ENCODE measurements at places on chromosomes 12 and 14.

GRCh38 chr12:65952737-65953209 is 128.5 kb downstream of the HMGA2 start:
- DNase-seq: no peak

GRCh38 chr12:124995200-124995961 is 1.9 kb downstream of the BRI3BP start:
- peak; percentile 83 for DNase-seq

DNA sequence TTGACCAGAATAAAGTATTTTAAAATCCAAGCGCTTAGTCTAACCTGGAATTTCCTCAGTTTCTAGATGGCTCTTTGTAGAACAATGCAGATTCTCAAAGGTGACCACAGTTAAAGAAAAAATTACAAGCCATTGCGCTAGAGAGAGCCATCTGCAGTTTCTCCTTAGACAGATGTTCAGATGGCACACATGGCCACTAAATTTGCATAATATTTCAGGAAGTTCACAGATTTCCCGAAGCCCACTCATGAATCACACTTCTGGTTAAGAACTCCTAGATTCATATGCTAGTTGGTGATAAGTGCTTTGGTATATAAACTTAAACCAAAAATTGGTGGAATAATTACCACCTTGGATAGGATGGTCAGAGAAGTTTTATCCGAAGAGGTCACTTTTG is 749 bp downstream of the AKAP3 start:
- DNase-seq: peak; percentile 75

- no peak for DNase-seq
These were observed 70.1 kb downstream of the ATF7IP start for GRCh38 chr12:14435627-14436026.

GRCh38 chr14:102945346-102946130 is 23.1 kb downstream of the AMN start:
- no peak for DNase-seq

- no peak for DNase-seq
These were observed 20.5 kb downstream of the VCPKMT start for GRCh38 chr14:50095895-50096294.

GRCh38 chr14:90999299-90999698 is 61.1 kb downstream of the RPS6KA5 start:
- DNase-seq: no peak

- no peak for DNase-seq
These were observed 7.7 kb upstream of the TCTN1 start for GRCh38 chr12:110606253-110606611.

DNA sequence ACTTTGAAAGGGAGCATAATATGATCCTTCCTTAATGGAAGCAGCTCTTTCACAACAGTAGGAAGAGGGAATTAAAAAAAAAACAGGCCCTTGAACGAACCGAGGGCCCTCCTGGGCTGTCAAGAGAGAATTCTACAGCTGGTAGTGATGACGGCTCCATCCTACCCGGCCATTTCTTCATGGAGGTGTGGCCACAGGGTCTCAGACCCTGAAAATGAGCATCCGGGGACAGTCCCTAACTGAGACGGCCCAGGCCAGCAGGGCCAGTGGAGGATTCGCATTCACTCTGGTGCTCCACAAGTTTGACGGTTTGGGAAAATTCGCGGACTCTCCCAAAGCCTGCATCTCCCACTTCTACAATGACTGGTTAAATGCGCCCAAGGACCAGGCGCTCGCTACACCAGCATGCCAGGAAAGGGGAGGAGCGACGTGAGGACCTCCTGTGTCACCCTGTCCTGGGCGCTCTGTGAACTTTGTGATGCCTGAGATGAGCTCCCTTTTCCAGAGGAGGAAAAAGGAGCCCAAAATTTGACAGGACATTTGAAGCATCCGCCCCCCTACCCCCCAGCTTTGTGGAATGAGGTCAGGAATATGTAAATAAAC is 66.8 kb downstream of the BCL11B start:
- DNase-seq: no peak

DNA sequence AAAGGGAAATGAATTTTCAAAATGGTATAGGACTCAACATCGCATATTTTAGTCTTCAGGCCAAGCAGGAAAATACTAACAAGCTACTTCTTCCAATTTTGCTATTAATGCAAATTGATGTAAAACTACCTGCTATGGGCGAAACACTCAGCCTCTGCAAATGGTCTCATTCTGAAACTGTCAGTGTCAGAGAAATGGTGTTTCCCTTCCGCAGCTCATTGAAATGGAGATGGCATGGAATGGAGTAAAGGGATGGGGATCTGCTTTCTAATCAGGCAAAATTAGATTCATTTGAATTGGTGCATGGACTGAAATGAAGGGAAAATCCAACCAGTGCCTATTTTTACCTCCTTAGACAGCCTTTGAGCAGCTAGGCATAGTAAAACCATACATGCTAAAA is 80.4 kb upstream of the EEA1 start:
- DNase-seq: no peak

- no peak for DNase-seq
These were observed 10.9 kb upstream of the TFCP2 start for GRCh38 chr12:51183816-51184215.

- DNase-seq: no peak
These were observed 173.8 kb downstream of the NAV3 start for GRCh38 chr12:78004249-78005093.

GRCh38 chr12:132142679-132143335 is 1.3 kb downstream of the DDX51 start:
- no peak for DNase-seq

- DNase-seq: no peak
These were observed 7.5 kb downstream of the UBR7 start for GRCh38 chr14:93214598-93214997.

- no peak for DNase-seq
These were observed 184.3 kb downstream of the CCDC91 start for GRCh38 chr12:28374556-28374955.

DNA sequence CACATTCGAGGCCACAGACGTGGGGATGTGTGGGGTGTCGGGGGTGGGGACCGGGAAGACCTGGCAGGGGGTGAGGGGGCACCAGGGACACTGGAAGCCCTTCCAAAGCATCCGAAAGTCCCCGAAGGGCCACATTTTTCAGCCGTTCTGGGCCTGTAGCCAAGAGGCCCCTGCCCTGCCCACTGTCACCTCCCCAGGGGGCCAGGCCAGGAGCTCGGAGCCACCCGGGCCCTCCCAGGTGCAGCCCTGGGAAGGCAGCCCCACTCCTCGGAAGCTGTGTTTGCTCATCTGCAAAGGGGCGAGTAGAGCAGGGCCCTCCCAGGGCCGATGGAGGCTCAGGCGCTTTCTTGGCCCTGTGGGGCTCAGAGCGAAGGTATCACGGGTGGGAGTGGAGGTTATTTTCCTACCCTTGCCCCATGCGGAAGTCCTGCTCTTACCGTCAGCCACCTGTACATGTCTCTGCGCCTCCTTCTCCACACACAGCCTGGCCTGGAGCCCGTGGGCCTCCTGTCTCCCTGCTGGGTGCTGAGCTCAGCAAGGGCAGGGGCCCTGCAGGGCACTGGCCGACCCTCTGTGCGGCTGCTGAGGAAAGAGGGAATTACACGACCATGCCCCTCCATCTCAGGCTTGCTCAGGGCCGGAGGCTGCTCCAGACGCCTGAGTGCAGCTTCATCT is 27.2 kb downstream of the NOC4L start:
- no peak for DNase-seq

DNA sequence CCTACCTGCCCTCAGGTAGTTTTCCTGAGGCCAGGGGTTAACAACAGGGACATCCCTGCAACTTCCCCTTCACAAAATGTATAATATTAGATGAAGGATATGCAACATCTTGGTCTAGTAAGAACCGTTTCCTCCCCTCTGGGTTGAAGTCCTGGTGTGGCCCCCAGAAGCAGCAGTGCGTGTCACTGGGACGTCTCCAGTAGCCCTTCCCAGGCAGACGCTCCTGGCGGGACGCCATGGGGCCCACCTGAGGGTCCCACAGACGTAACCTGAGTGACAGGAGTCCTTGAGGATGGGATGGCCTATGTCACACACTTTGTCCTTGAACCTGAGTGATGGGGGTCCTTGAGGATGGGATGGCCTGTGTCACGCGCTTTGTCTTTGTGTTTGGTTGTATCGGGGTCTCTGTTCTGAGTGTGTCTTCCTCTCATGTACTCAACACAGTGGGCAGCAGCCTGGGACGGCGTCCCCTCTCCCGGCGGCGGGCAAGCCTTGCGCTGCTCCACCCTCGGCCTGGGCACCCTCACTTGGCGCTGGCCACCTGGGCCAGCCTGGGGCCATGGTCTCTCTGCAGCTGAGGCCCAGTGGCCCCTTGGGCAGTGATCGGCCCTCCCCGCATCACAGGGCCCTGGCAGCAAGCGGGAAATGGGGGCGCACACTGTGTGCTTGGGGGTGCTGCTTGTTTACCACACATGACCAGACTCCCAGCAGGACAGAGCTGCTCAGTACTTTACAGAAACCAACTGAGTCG is 14.3 kb upstream of the AMN start:
- DNase-seq: no peak

DNA sequence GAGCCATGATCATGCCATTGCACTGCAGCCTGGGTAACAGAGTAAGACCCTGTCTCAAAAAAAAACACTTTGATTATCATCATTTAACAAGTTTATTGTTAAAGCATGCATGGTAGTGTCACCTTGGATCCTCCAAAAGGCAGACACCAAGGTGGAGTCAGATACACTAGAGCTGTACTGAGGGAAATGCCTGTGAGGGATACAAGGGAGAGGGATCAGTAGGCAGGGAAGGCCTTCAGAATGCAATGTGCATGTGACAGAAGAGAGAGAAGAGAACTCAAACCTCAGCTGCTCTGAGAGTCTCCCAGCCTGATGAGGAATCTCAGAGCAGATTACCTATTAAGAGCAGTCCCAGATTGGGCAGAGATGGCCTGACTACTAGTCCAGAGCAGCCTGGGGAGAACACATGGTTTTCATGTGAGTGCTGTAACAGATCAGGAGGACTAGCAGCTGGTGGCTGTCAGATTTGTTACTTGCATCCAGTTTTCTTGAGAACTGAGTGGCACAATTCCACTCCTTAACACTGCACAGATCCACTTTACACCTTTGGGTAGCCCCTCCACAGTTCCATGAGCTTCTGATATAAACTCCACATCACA is 38.0 kb upstream of the A2ML1 start:
- DNase-seq: no peak

DNA sequence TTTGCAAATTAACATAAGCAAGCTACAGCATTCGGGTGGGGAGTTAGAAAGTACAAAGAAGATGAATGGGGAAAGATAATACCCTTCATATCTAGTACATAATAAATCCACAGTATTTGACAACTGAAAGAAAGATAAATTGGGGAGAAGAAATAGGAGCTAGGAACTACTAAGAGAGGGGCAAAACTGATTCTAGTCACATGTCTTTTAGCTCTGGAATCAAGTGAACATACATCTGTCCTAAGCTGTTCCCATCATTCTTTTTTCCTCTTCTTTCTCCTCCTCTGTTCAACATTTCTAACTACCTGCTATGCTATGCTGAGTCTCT is 15.3 kb upstream of the APOF start:
- no peak for DNase-seq

GRCh38 chr12:113471619-113472171 is at the start of gene LHX5:
Gene LHX5, minus strand, starts transcription at chr12:113471871. Its CDS starts 373 bp downstream, at chr12:113471498.
- DNase-seq: no peak

DNA sequence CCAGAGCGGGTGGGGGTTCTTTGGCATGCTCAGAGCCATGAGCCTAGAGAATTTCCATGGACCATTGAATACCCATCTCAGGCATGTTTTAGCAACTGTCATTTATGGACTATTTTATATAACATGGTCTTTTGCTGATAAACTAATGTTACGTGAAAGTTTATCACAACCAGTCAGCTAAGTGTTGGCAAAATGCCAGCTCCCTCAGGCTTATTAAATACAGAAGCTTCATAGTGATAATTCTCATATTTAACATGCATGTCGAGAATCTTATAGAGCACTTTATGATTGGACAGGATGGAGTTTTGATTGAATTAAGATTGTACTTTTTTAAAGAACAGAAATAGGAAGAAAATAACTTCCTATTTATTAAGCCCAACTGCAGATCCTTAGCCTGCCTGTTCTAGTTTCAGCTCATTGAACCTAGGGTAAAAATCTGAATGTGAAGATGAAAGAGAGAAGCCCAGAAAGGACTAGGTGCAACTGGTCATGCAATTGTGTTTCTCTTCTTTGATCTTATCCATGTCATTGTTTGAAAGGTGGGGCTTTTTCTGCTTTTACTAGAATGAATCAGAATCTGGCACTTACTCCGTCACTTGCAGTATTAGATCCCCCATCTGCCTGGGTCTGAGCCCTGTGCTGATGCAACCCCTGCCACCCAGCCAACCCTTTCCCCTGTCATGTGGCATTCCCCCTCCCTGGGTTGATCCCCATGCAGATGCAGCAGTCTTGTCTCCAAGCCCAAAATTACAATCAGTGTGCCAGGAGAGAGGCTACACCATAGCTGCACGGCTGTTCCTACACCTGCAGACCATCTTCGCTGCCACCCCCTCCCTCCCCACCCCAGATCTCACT is 134.6 kb upstream of the EVL start:
- no peak for DNase-seq

GRCh38 chr14:43778570-43778936 is 728.5 kb downstream of the FSCB start:
- DNase-seq: no peak

DNA sequence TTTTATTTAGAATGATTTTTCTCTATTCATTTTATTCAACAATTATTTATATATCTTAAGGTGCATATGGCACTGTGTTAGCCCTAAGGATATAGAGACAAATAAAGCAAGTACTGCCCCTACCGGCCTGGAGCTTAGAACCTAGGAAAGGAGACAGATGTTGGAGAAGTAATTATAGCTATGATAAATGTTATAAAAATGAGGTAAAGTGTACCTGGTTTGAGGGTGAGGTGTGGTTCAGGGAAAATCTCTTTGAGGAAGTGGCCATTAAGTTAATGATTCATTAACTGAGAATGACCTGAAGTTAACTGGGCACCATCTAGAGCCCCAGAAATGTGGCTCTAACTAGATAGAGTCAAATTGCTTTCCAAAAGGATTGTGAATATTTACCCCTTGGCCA is 31.9 kb downstream of the CDKL1 start:
- DNase-seq: no peak

DNA sequence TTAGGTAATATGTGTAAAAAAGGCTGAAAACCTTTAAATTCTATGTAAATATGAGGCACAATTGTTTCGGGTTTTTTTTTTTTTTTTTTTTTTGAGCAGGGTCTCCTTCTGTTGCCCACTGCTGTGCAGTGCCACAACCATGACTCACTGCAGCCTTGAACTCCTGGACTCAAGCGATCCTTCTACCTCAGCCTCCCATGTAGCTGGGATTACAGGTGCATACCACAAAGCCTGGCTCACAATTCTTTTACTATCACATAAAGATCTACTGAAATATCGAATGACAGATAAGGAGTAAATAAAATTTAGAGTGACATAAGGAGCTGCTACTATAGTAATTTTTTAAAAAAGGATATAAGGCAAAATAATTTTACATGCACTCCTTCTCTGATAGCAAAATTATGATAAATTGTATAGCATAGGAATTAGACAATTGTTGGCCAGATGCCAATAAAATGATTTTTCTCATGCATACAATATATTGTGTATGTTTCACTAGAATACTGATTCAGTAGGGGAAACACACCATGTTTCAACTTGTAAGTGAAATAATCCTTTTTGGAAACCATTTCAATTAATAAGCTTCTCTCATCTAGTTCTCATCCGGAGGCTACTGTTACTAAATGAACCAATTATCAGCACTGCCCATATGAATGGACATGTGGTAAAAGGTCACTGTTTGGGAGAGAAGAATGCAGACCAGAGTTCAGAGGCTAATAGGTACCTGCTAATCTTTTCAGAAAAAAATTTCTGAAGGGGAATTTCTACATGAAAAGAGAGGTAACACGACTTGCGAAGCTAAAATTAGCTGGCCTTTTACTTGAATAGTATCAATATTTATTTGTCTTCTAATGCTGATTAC is 108.4 kb downstream of the PPP1R12A start:
- no peak for DNase-seq

GRCh38 chr14:23301969-23302289 is 730 bp downstream of the PPP1R3E start:
- no peak for DNase-seq

Measured in OCI-LY7 (cell line).